ENCODE measurements at places on chromosomes 5 and 9. TPM values are rescaled to one million over a fixed set of nuclear protein-coding genes. Genes with fewer than 3 reads are reported as not detected.
A peak's percentile ranks its signal among the peaks of the same experiment; 100 is the strongest.

Gene MAMDC2
- not detected for total RNA-seq

Gene PCDHA9
- not detected for total RNA-seq

Gene CLIC3
- total RNA-seq = not detected

Gene ACOT12
- total RNA-seq = not detected

Gene SLC6A19
- not detected for total RNA-seq

Gene GMCL2
- not detected for total RNA-seq

DNA sequence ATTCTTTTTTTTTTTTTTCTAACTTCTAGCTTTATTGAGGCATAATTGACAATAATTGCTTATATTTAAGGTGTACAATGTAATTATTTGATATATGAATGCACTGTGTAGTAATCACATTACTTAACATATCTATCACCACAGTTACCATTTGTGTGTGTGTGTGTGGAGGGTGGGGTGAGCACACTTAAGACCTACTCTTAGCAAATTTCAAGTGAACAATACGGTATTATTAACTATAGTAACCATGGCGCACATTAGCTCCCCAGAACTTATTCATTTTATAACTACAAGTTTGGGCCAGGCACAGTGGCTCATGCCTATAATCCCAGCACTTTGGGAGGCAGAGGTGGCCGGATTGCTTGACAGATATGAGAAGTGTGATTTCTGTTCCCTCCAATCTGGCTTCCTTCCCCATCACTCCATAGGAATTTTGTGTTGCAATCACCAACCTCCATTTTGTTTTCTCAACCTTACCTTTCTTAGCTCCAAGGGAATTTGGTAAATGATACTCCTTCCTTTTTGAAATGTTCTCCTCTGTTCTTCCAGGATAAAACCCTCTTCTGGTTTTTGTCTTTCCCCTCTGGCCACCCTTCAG is 14.9 kb downstream of the TXN start:
- DNase-seq = no peak
- no peaks in the 10 kb centered on the region for H3K4me1 ChIP-seq
- no peak overlapping the region for H3K4me3 ChIP-seq
- H3K36me3 ChIP-seq = peaks cover 21% of the 10 kb centered on the region
- no peak overlapping the region for H3K27ac ChIP-seq
- no peaks in the 10 kb centered on the region for H3K27me3 ChIP-seq

DNA sequence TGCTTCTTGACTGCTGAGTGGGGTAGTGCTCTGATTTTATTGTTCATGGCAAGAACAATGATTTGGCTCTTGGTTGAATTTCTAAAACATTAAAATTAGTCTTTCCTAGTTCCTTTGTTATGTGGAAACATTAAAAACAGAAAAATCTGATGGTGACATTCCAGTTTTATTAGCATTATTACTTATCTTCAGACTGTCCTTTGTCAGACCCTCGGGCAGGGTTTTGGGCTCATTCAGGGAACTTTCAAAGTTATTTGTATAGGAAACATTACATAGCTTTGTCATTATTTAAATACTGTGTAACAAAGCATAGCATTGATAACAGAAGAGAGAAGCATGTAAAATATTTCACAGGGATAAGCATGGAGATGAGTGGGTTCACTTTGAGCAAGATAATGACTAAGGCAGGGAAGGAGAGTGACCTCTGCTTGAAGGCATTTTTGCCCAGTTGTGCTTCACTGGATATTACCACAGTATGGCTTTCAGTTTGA is 119.9 kb downstream of the KDM4C start:
- no peaks in the 10 kb centered on the region for H3K27me3 ChIP-seq
- H3K4me1 ChIP-seq = peaks cover 45% of the 10 kb centered on the region
- no peak overlapping the region for H3K27ac ChIP-seq
- no peak for DNase-seq
- peaks cover 29% of the 10 kb centered on the region for H3K36me3 ChIP-seq

DNA sequence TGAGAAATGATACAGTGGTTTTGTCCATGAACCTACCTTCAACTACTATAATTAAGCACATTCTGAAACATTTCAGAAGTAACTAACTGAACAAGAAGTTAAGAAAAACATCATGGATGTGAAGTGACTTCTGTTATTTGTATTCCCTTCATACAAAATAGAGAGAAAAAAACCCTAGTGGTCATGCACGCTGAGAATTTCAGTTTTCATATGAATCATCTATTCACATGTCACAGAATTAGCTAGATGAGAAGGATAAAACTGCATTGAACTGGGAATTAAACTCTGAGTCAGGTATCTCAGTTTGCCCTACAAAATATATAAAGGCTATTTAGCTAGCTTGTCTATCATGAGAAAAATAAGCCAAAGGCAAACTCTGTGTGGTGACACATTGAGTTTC is 451.8 kb upstream of the FTMT start:
- no peaks in the 10 kb centered on the region for H3K4me1 ChIP-seq
- H3K4me3 ChIP-seq = no peak overlapping the region
- no peak overlapping the region for H3K27ac ChIP-seq
- no peaks in the 10 kb centered on the region for H3K36me3 ChIP-seq
- no peak for DNase-seq
- no peaks in the 10 kb centered on the region for H3K27me3 ChIP-seq

- no peak overlapping the region for H3K4me3 ChIP-seq
- H3K36me3 ChIP-seq = no peaks in the 10 kb centered on the region
- no peak overlapping the region for H3K27ac ChIP-seq
Measured at GRCh38 chr5:158236511-158237335, 377.8 kb upstream of the CLINT1 start.

DNA sequence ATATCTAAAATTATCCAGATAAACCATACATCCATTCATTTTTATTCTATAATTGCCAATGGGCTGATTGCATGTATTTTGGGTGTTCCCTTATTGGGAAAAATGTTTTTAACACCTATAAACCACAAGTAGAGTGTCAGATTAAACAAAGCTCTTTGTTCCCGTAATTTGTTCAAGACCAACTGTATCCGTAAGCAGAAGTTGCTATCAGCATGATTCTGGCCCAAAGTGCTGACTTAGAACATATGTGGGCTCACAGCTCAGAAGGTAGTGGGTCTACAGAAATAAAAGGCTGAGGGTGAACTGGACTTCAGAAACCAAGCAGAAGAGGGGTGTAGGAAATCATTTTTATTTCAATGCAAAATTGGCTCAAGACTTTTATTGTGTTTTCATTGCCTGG is 23.5 kb upstream of the IL7R start:
- peak overlapping the region; percentile 98 for H3K27ac ChIP-seq
- H3K4me3 ChIP-seq = peak overlapping the region; percentile 49
- H3K36me3 ChIP-seq = peaks cover 34% of the 10 kb centered on the region
- no peak for DNase-seq
- H3K4me1 ChIP-seq = peaks cover 85% of the 10 kb centered on the region
- H3K27me3 ChIP-seq = no peaks in the 10 kb centered on the region

DNA sequence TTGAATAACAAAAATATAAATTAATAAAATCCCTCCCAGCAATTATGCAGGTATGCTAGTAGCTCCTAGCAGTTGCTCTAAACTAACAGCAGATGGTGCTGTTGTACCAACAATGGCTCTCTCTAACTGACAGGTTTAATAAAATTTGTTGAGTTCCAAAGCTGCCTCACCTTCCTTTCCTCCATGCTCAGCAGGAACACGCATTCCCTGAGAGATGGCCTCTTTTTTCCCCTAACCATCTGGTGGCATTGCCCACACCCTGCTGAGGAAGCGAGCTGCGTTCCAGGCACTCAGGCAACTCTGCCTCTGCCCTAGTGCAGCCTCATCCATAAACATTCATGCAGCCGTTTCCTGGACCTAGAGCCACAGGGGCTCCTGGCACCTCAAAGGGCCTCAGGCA is 106.2 kb downstream of the KLHL3 start:
- peaks cover 11% of the 10 kb centered on the region for H3K36me3 ChIP-seq
- H3K27me3 ChIP-seq = no peaks in the 10 kb centered on the region
- H3K4me3 ChIP-seq = no peak overlapping the region
- no peak overlapping the region for H3K27ac ChIP-seq
- H3K4me1 ChIP-seq = peaks cover 3% of the 10 kb centered on the region
- DNase-seq = no peak

GRCh38 chr9:116647515-116647809 is 39.6 kb upstream of the TRIM32 start:
- no peak overlapping the region for H3K27ac ChIP-seq
- no peaks in the 10 kb centered on the region for H3K4me1 ChIP-seq
- H3K36me3 ChIP-seq = peaks cover 17% of the 10 kb centered on the region
- no peak for DNase-seq

DNA sequence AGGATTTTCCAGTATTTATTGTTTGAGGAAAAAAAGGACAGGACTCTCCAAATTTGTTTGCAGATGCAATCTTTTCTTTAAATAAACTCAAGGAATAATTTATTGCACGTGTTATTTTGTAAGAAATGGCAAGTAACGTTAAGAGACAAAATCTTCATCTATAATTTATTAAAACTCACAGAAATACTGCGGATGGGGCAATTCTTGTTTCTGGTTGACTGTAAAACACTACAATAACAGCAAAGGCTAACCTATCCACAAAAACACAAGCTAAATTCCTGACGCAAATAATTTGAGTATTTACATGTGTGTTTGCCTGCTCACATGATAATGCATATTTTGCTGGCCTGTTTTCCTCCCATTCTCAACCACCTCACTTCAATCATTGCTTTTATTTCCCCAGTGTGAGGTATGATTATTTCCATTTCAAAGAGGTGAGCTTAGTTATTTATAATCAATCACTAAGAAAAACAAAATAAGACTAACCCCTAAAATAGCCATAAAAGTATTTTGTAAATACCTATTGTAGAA is 619.4 kb downstream of the PDE4D start:
- H3K4me3 ChIP-seq = no peak overlapping the region
- H3K27me3 ChIP-seq = peaks cover 35% of the 10 kb centered on the region
- peaks cover 11% of the 10 kb centered on the region for H3K4me1 ChIP-seq
- H3K36me3 ChIP-seq = no peaks in the 10 kb centered on the region
- H3K27ac ChIP-seq = no peak overlapping the region

DNA sequence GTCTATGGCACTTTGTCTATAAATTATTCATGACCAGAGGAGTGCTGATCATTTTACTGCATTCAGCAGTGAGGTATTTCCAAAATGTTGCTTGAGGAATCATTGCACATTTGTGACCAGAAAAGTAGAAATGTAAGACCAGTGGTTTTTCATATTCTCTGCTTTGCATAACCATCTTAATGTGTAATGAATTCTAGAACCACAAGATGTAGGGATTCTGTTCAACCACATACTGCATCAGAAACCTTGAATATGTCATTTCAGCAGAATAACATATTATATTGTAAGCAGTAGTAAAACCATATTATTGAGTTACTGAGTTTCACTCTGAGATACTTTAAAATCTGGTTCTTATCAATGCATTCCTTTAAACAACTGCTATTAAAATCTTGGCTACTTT is 1243.4 kb downstream of the MAT2B start:
- no peak overlapping the region for H3K27ac ChIP-seq
- no peaks in the 10 kb centered on the region for H3K27me3 ChIP-seq
- no peaks in the 10 kb centered on the region for H3K4me1 ChIP-seq
- no peak overlapping the region for H3K4me3 ChIP-seq

- no peaks in the 10 kb centered on the region for H3K36me3 ChIP-seq
- no peak overlapping the region for H3K27ac ChIP-seq
- H3K4me3 ChIP-seq = no peak overlapping the region
- peaks cover 58% of the 10 kb centered on the region for H3K27me3 ChIP-seq
- peaks cover 3% of the 10 kb centered on the region for H3K4me1 ChIP-seq
Measured at GRCh38 chr9:101029315-101030085, 973 bp downstream of the PLPPR1 start.

GRCh38 chr5:156434471-156434870 is 107.5 kb downstream of the SGCD start:
- H3K4me1 ChIP-seq = no peaks in the 10 kb centered on the region
- DNase-seq = no peak
- peaks cover 2% of the 10 kb centered on the region for H3K36me3 ChIP-seq
- H3K27me3 ChIP-seq = peaks cover 16% of the 10 kb centered on the region
- no peak overlapping the region for H3K27ac ChIP-seq

DNA sequence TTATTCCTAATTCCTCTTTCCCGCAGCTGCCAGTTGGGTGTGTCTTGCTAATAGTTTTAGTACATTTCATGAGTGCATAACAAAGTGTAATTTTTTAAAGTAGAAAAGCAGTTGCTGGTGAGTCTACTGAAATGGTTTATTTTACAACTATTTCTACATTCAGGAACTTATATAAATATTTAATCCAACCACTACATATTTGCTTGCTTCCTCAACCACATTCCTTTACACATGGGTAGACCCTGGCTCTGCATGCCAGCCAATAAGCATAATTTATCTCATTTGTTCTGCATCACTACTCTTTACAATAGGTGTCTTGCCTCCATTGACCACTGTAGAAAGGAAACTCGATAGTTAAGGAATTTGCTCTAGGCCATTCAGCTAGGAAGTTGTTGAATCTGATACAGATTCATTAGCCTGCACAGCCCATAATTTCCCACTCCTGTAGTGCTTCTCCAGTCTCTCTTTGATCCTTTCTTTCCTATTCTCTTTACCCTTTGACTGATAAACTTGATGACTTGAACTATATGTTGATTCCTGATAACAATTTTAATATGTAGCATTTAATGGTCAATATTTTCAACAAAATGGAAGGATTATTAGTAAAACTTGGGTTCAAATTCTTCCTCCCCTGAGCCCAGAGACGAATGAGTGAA is 342.5 kb upstream of the ACTBL2 start:
- peaks cover 5% of the 10 kb centered on the region for H3K27me3 ChIP-seq
- H3K36me3 ChIP-seq = no peaks in the 10 kb centered on the region
- H3K4me3 ChIP-seq = no peak overlapping the region
- no peak for DNase-seq
- no peak overlapping the region for H3K27ac ChIP-seq
- H3K4me1 ChIP-seq = no peaks in the 10 kb centered on the region

GRCh38 chr5:10583663-10584572 is 20.0 kb downstream of the ANKRD33B start:
- H3K36me3 ChIP-seq = peaks cover 22% of the 10 kb centered on the region
- H3K4me3 ChIP-seq = peak overlapping the region; percentile 3
- DNase-seq = no peak

DNA sequence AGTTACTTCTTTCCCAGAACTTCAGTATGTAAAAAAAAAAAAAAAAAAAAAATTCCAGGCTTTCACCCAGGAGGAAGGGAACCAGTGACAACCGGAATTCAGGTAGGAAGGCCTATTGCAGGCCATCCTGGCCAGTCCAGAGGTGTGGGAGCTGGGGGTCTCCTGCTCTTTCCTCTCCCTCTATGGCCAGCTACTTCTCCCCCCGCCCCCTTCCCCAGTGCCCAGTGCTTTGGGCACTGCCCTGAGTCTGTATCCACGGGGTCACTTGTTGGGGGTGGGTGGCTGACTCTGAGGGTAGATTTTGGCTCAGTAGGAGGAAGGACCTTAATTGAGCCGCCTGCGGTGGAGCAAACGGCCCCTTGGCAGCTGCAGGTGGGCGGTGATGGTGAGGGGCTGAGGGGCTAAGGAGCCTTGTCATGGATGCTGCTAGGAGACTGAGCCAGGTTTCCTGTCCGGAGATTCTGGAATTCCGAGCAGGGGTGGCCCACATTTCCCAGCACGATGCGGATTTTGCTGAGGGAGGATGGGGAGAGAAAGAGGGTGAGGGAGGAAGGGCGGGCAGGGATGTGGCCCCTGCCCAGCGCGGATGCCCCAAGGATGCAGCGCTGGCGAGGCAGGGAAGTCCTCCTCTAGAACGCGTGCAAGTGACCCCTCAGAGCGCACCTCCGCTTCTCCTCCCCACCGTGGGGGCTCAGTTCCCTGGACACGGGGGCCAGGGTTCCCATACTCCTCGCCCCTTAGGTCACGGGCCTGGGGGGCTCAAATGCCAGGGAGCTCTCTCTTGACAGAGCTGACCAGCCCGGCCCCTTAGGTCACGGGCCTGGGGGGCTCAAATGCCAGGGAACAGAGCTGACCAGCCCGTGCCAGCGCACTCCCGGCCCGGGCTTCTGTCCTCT is 1.2 kb upstream of the PHF2 start:
- H3K4me1 ChIP-seq = peaks cover 28% of the 10 kb centered on the region
- peak overlapping the region; percentile 85 for H3K27ac ChIP-seq
- peaks cover 16% of the 10 kb centered on the region for H3K36me3 ChIP-seq
- H3K4me3 ChIP-seq = peak overlapping the region; percentile 82
- no peak for DNase-seq
